ENCODE measurements at places on chromosomes 3 and 15. TPM values are rescaled to one million over a fixed set of nuclear protein-coding genes. Genes with fewer than 3 reads are reported as not detected.

The IL5RA gene
- polyA plus RNA-seq: not detected

The SAMD7 gene
- polyA plus RNA-seq: not detected

The STARD9 gene
- polyA plus RNA-seq: 18.3 TPM

The CISH gene
- 12.0 TPM for polyA plus RNA-seq

The ZNF385D gene
- polyA plus RNA-seq: 26.2 TPM

The UBXN7 gene
- 17.3 TPM for polyA plus RNA-seq

The CHL1 gene
- 2.2 TPM for polyA plus RNA-seq

The ASTE1 gene
- 6.2 TPM for polyA plus RNA-seq

The NOX5 gene
- 0.24 TPM for polyA plus RNA-seq

The TUBGCP5 gene
- polyA plus RNA-seq: 14.7 TPM

The ANKRD63 gene
- 0.32 TPM for polyA plus RNA-seq

The SCN11A gene
- polyA plus RNA-seq: 2.5 TPM

The SCN5A gene
- 5.9 TPM for polyA plus RNA-seq

The SLC27A2 gene
- 0.09 TPM for polyA plus RNA-seq

The RBMS3 gene
- 28.5 TPM for polyA plus RNA-seq

The UQCC5 gene
- 11.5 TPM for polyA plus RNA-seq

The FAM98B gene
- polyA plus RNA-seq: 26.5 TPM

The GPR149 gene
- polyA plus RNA-seq: 0.10 TPM

The DTX3L gene
- polyA plus RNA-seq: 7.1 TPM

The MAGI1 gene
- polyA plus RNA-seq: 12.3 TPM

The CNOT10 gene
- polyA plus RNA-seq: 23.4 TPM

The CPLX3 gene
- not detected for polyA plus RNA-seq

The SHC4 gene
- 2.3 TPM for polyA plus RNA-seq

The SUSD5 gene
- 1.8 TPM for polyA plus RNA-seq

The SLC28A1 gene
- 0.39 TPM for polyA plus RNA-seq

The STRC gene
- 0.90 TPM for polyA plus RNA-seq

The BSN gene
- polyA plus RNA-seq: 1.2 TPM

The ZBTB38 gene
- 16.7 TPM for polyA plus RNA-seq

The MYRIP gene
- 0.89 TPM for polyA plus RNA-seq

The EFCC1 gene
- polyA plus RNA-seq: 1.6 TPM

The CCDC39 gene
- polyA plus RNA-seq: 2.7 TPM

The DLL4 gene
- polyA plus RNA-seq: 14.1 TPM

The NCK1 gene
- 29.4 TPM for polyA plus RNA-seq

The C3orf85 gene
- polyA plus RNA-seq: not detected

The SNTN gene
- not detected for polyA plus RNA-seq

The STAB1 gene
- 37.3 TPM for polyA plus RNA-seq

The TP63 gene
- polyA plus RNA-seq: 11.6 TPM

The CFAP44 gene
- 8.3 TPM for polyA plus RNA-seq

The MST1 gene
- polyA plus RNA-seq: 8.6 TPM

The CLDN1 gene
- 2.6 TPM for polyA plus RNA-seq

The CACNA1D gene
- 1.4 TPM for polyA plus RNA-seq

The ALPK3 gene
- polyA plus RNA-seq: 92.1 TPM

Measured in forelimb muscle (tissue), 1 donor.